ENCODE measurements at places on chromosomes 3 and 15.

DNA sequence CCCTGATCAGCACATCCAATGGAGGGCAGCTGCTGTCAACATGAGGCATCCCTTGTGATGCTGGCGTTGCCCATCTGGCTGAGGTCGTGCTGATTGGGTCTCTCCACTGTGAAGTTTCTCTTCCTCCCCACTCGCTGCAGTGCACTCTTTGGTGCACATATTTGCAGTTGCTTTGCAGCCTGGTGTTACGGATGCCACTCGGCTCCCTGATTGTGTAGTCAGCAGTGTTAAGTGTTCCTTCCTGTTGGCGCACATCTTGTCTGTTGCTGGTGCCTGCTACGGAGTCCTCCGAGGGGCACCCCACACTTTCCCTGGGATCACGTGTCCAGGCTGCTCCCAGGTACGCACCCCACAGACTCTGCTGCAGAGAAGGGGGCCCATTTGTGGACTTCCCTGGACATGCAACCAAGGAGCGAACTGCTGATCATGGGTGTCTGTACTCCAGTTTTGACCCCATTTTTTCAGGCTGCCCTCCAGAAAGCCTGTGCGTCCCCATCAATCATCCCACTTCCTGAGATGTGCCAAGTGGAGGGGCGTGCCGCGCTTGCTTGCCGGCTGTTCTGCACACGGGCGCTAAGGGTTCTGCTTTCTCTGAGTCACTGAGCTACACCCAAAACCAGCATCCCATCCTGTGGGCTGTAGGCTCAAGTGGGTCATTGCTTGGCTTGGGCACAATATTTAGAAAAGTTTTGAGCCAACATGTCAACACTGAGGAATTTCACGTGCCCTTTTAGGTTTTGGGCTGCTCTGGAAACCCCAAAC, 98.6 kb downstream of the FBLN2 start:
- no peak overlapping the region for H3K4me3 ChIP-seq
- H3K4me1 ChIP-seq, result no peaks in the 10 kb centered on the region
- H3K36me3 ChIP-seq, result no peaks in the 10 kb centered on the region

DNA sequence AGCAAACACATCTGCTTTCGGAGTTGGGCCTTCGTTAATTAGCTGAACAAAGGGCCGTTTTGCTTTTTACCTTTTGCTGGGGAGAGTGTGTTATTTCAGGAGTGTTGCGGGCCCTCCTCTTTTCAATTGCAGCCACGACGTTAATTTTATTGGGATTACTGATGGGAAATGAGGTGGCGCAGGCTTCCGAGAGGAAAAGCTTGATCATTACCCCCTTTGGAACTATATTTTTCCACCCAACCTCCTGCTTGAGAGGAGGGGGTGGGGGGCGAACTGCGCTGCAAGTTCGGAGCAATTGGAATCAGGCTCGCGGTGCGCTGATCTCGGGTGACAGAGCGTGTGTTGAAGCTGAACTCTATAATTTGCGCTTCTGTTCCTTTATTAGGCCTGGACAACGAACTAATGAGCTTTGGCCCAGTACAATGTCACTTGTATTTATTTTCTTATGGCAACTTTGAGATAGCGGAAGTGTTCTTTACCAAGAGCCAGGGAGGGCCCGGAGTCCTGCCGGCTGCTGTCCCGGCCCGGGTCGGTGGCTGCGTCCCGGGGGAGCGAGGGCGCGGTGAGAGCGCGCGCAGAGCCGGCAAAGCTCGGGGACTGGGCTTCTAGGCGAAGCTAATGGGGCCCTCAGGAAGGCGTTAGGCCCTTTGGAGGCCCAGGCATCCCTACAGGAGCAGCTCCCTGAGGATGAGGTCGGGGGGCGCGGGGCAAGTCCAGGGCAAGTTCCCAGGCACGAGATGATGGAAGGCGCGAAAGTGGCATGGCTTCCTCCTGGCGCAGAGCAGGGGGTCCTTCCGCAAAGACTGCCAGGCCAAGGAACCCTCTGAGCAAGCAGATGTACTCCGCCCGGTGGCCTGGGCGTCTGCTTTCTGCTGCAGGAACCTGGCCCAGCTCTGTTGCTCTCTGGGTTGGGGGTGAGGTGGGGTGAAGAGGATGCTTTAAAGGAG, 12.9 kb downstream of the NR2F2 start:
- no peak for DNase-seq
- H3K4me3 ChIP-seq, result no peak overlapping the region
- no peak overlapping the region for H3K27ac ChIP-seq
- H3K27me3 ChIP-seq, result no peaks in the 10 kb centered on the region

DNA sequence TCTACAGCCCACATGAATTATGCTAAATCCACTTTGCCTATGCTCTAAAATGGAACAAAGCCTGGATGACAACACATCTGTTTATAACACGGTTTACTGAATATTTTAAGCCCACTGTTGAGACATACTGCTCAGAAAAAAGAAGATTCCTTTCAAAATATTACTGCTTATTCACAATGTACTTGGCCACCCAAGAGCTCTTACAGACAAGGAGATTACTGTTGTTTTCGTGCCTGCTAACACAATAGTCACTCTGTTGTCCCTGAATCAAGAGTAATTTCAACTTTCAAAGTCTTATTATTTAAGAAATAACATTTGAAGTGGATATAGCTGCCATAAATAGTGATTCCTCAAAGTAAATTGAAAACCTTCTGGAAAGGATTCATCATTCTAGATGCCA, 70.9 kb downstream of the ANKRD28 start:
- no peak overlapping the region for H3K4me3 ChIP-seq
- H3K27me3 ChIP-seq, result no peaks in the 10 kb centered on the region

DNA sequence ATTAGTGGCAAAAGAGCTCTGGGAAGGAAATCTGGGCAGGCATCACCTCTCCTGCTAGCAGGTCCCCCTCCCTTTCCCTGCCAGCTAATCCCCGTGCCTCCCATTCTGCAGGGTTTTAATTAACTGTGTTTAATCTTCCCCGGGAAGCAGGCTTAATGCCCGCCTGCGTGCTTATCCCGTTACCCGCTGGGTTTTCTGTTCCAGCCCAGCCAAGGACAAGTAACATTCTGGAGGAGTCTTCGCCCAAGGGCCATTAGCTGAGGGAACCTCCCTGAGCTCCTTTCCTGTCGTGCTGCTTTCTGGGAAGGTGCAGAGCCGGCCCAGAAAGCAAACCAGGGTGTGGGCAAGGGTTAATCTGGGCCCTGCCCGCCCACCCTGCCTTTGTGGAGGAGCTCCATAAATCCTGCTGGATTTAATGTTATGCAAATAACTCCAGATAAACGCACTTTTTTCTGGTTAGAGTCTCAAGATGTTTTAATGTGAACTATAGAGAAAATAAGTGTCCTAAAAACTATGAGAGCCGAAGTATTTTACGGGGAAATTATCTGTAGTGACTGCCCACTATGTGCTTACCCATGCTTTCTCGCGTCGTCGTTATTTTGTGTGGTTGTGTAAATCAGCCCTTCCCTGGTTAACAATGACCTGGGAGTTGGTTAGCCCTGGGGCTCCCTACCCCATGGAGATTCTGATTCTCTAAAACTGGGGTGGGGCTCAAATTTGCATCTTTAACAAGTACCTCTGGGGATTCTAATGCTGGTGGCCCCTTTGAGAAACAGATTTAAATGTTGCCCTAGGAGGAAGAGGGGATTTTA, 25.9 kb downstream of the TRIM71 start:
- H3K36me3 ChIP-seq, result no peaks in the 10 kb centered on the region
- DNase-seq, result no peak
- H3K27ac ChIP-seq, result no peak overlapping the region
- H3K27me3 ChIP-seq, result no peaks in the 10 kb centered on the region
- no peak overlapping the region for H3K4me3 ChIP-seq

DNA sequence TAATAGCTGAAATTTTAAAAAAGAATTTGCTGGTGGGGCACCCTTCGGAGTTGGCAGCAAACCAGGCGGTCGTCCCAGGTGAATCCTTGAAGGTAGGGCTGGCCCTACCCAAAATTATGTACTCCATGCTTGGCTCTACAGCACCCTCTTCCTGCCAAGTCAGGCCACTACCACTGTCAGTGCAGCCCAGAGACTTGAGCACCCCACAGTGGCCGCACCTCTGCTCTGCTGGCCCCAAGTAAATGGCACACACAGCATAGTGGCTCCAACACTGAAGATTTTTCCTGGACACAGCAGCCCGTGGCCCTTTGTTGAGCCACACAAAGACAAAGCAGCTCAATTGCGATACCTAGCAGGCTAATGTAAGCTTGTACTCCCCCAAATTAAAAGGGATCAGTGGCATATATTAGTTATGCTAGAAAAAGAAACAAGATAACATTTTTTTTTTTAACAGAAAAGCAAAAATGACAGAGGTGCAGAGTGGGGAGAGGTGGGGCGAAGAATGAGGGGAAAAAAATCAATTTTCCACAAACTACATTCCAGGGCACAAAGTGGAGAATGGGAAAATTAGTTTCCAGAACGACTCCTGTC, 250.5 kb downstream of the UACA start:
- no peaks in the 10 kb centered on the region for H3K27me3 ChIP-seq
- H3K27ac ChIP-seq, result no peak overlapping the region
- H3K4me3 ChIP-seq, result no peak overlapping the region
- H3K4me1 ChIP-seq, result peaks cover 15% of the 10 kb centered on the region

DNA sequence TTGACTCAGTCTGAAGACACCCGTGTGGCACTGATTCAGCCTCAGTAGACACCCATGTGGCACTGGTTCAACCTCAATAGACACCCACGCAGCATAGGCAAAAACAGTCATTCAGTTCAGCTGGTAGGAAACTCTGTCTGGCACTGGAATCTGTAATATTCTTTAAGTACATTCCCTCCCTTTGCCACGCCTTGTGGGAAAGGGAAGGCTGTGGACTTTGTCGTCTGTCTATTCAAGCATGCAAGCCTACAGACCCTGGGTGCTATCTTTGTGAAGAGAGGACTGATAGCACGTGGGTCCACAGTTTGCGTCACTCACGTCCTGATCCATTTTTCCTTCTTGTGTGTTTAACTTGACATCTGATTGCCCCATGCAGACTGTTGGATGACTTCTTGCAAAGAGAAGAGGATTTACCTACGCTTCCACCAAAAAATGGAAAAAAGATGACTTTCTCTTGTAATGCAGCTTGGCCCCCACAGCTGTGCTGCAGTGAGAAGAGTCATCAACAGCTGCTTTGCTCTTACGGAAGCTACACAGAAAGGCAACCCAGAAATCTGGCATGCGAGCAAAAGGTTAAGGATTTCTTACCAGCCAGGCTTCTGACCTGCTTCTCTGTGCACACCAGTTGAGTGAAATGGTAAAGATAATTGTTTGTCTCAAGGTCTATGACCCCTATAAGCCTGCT, 278.1 kb downstream of the ULK4 start:
- no peak for DNase-seq
- no peaks in the 10 kb centered on the region for H3K27me3 ChIP-seq
- H3K36me3 ChIP-seq, result no peaks in the 10 kb centered on the region
- H3K4me1 ChIP-seq, result no peaks in the 10 kb centered on the region

DNA sequence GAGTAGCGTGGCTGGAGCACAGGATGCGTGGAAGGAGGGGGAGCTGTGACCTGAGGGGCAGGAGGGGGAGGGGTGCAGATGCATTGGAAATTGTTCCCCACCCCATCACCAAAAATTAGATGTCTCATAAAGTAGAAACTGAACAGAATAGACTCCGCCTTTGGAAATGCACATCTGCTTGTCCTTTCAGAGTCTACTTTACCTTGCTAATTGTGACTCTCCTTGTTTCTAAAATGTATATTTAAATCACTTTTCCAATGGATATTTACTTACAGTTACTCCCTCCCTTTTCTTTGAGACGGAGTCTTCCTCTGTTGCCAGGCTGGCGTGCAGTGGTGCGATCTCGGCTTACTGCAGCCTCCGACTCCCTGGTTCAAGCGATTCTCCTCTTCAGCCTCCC, 30.6 kb downstream of the SPG21 start:
- H3K36me3 ChIP-seq, result peaks cover 35% of the 10 kb centered on the region
- H3K4me3 ChIP-seq, result no peak overlapping the region
- no peak overlapping the region for H3K27ac ChIP-seq
- DNase-seq, result no peak

DNA sequence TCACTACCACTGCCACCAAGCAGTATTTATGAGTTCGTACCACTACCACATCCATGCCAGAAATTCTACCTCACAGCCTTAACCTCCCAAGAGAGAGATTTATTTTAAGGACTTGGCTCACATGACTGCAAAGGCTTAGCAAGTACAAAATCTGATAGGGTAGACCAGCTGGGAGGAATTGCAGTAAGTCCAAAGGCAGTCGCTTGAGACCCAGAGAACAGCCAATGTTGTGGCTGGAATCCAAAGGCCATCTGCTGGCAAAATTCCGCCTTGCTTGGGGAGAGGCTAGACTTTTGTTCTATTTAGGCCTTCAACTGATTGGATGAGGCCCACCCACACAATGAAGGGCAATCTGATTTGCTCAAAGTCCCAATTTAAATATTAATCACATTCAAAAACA, 101.4 kb upstream of the STT3B start:
- H3K4me1 ChIP-seq, result peaks cover 8% of the 10 kb centered on the region
- DNase-seq, result no peak
- no peak overlapping the region for H3K4me3 ChIP-seq
- H3K27me3 ChIP-seq, result no peaks in the 10 kb centered on the region
- H3K27ac ChIP-seq, result no peak overlapping the region

- DNase-seq, result no peak
- no peaks in the 10 kb centered on the region for H3K36me3 ChIP-seq
- no peak overlapping the region for H3K4me3 ChIP-seq
- H3K27ac ChIP-seq, result no peak overlapping the region
- H3K4me1 ChIP-seq, result peaks cover 8% of the 10 kb centered on the region
Observed at GRCh38 chr3:59784164-59784563, 734.3 kb upstream of the CFAP20DC start.

- H3K27me3 ChIP-seq, result no peaks in the 10 kb centered on the region
- no peak for DNase-seq
- no peak overlapping the region for H3K4me3 ChIP-seq
- no peak overlapping the region for H3K27ac ChIP-seq
Observed at GRCh38 chr3:166498446-166498845, 661.2 kb upstream of the BCHE start.

DNA sequence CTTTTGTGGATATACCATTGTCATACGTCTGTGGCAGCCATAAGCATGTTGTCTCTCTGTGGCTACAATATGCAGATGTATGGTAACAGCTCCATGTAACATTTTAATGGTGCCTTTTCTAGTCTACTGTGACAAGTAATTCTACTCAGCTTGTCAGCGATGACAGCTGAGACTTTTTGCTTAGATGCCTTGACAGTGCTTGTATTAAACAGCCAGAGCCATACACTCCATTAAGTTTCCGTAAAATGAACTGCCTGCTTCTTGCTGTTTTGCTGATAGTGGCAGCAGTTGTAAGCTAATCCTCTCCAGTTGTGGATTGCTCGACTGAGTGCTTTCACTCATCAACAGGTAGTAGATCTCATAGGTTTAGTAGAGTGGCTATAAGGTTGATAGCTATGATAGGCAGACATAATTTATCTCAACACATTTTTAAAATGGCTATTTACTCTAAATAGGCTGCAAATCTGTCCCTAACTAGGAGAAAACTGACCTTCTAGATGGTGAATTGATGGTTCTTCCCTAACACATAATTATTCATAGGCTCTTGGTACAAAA, 260.2 kb upstream of the NAALADL2 start:
- no peaks in the 10 kb centered on the region for H3K27me3 ChIP-seq
- no peaks in the 10 kb centered on the region for H3K36me3 ChIP-seq
- H3K4me3 ChIP-seq, result no peak overlapping the region

DNA sequence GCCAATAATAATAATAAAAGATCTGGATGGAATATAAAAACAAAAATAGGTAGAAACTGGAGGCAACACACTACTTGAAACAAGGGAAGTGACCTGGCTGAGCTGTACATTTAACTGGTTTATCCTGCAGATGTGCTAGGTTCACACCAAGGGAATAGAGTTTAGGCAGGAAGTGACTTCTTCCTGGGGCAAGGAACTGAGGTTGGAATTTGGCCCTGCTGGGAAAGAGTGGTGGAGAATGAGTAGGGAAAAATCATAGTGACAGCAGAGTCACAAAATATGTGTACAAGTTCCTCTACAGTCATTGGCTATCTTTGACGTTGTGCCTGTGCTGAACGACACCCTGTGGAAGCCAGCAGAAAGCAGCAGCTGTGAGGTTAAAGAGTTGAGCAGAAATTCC, 44.1 kb downstream of the ARHGAP11B start:
- no peak overlapping the region for H3K4me3 ChIP-seq
- peaks cover 13% of the 10 kb centered on the region for H3K36me3 ChIP-seq
- no peaks in the 10 kb centered on the region for H3K27me3 ChIP-seq
